RPMI7951 (cell line): ENCODE measurements at places on chromosomes 5 and 9.

DNA sequence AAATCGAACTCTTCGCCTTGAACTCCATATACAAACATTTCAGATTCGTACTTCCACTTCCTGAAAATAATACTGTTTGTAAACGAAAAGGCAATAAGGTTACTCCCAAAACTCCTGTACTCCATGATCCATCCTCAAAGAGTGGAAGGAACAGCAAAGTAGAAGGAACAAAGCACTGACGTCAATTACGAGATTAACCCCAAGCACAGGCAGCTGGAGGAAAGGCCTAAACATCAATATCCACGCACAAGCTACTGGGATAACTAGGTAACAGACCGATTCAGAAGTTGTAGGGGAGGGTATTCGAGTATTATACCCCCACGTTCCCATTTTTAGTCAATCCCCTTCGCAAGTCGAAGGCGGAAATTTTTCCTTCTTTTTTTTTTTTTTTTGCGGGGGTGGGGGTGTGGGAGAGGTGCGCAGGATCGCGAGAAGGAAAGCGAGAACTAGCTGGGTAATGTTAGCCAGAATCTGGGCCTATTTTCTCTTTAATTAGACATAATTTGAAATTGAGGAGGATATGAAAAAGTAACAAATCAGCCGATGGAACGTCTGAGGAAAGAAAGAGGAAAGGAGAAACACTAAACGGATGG lies 909 bp downstream of the AFF4 start:
- DNase-seq: peak; percentile 56

- no peak for DNase-seq
Measured at GRCh38 chr9:5908918-5909317, 18.2 kb downstream of the MLANA start.

- DNase-seq: no peak
Measured at GRCh38 chr5:113825176-113825575, 311.7 kb downstream of the YTHDC2 start.

- no peak for DNase-seq
Measured at GRCh38 chr5:759111-759751, 25.3 kb downstream of the ZDHHC11B start.

- DNase-seq: no peak
Measured at GRCh38 chr5:21826884-21827283, 1026.3 kb downstream of the CDH12 start.

- no peak for DNase-seq
Measured at GRCh38 chr5:83001796-83002381, 75.3 kb downstream of the TMEM167A start.

- no peak for DNase-seq
Measured at GRCh38 chr5:52771343-52772039, 16.2 kb upstream of the ITGA1 start.

- DNase-seq: peak; percentile 44
Measured at GRCh38 chr5:65157906-65158603, 323.7 kb downstream of the ADAMTS6 start.
